Activated CD4-positive, alpha-beta T cell treated with anti-CD3 and anti-CD28 coated beads, Interleukin-10, Interleukin-2, amounts not matched to agents 100 ng/mL and 50 ng/mL, durations not matched to agents 16 hours and 8 hours (primary cell): ENCODE measurements at places on chromosomes 6 and 20.

DNA sequence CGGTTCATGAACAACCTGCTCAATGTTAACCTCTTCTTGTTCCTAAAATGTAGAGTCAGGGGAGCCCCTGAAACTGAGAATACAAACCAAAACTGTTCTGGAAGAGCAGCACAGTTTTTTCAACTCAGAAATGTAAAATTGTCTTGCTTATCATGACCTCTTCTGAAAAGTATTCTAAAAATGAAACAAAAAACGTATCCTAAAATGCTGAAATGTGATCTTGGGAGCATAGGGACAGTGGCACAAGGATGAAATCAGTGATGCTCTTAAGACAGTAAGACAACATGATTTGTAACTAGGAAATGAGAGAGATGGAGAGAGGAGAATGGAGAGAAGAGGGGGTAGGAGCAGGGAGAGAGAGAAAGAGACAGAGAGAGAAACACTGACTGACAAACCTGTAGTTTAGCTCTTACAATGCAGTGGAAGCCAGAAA is 27.5 kb downstream of the NCOA7 start:
- no peak for DNase-seq

DNA sequence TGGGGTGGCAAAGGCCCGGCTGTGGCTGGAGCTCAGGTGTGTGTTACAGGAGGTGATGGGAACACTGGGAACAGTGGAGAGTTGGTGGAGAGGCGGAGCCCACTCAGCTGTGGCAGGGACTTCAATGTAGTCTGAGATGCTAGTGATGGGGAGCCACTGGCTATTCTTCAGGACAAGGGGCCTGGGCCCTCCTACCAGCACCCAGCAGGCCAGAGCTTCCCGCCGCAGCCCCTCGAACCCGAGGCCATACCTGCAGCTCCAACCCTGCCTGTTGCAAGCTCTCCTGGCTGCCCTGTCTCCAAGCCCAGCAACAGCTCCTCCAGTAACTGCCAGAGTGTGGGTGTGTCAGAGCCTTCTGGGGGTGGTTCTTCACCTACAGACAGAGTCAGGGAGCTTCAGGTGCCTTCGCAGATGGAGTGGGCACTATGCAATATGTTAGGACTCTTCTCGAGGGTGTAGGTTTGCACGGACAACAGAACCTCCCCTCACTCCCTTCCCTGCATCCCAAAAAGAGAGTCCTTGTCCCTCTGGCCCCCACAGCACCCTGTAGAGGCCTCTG is 146.2 kb upstream of the MLN start:
- DNase-seq, result no peak

GRCh38 chr6:161061576-161061975 is 70.0 kb downstream of the MAP3K4 start:
- no peak for DNase-seq

DNA sequence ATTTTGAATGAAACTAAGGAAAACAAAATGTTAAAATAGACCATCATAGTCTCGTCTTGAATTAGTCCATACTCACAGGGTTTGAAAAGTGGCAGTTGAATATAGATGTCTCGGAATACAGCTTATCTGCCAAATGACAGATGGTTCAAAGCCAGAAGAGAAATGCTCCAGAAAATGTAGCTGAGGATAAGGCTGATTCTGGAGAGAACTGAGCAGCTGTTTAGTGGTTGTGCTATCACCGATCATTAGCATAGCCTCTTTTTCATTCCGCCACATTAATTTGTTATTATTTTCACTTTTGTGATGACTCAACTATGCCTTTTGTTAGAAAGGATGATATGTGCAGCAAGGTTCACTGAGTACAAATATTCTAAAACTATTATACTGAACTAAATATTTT is 390.2 kb upstream of the MAN1A1 start:
- no peak for DNase-seq

- DNase-seq, result no peak
Measured at GRCh38 chr6:79705456-79705995, 74.4 kb downstream of the SH3BGRL2 start.

DNA sequence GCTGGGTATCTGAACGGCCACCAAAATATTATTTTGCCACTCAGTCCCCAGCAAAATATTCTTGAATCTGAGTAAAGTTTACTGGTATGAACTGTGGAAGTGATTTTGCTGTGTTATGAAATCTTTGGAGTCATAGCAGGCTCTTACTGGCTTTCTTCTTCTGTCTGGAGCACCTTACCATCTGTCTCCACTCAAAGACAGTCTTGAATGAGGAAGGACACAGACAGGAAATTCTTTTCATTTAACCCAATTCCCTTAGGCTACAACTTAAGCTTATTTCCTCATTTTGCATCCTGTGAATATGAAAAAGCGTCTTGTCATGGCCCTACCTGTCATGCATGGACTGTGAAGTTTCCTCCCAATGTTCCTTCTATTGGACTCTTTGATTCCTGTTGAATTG is 24.7 kb downstream of the FNDC1 start:
- no peak for DNase-seq

DNA sequence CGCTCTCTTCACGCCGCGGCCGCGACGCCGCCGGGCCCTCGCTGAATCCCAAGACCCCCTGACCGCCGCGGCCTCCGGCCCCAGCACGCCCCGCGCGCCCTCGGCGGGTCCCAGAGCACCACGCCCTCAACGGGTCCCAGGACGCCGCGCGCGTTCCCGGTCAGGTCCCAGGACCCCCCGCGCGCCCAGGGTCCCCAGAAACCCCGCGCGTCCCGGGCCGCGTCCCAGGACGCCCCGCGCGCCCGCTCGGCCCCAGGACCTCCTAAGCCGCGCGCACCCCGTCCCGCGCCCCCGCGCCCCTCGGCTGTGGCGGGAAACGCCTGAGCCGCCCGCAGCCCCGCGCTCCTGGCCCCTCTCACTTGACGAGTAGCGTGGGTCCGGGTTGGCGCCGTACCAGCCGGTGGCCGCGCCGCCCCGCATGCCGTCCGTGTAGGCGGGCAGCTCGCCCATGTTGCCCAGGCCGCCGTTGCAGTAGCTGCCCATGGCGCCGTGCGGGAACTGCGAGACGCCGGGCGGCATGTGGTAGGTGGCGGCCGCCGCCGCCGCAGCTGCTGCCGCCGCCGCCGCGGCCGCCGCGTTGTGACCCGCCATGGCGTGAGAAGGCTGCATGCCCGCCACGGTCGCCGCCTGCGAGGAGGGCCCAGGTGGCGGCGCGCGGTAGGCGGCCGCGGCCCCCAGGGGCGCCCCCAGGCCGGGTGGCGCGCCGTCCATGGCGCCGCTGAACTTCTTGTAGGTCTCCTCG is 556 bp downstream of the NKX2-4 start:
- no peak for DNase-seq

DNA sequence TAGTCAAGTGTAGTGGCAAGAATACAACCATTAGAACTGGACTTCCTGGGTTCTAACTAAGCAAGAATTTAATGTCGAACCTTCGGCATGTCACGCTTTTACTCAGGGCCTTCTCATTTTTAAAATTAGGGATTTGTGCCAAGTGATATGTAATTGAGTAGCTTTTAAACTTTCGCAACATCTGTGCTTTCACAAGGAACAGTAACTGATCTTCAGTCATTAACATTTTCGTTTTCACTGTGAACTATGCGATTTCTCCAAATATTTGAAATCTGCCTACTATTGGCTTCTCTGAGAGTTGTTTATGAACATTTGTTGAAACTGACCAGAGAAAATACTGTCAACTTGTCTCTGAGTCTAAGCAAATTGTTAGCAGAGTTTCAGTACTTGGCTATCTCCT is 27.6 kb downstream of the GRM1 start:
- DNase-seq, result no peak

- DNase-seq, result no peak
Measured at GRCh38 chr20:15339264-15339663, 1001.9 kb upstream of the FLRT3 start.

DNA sequence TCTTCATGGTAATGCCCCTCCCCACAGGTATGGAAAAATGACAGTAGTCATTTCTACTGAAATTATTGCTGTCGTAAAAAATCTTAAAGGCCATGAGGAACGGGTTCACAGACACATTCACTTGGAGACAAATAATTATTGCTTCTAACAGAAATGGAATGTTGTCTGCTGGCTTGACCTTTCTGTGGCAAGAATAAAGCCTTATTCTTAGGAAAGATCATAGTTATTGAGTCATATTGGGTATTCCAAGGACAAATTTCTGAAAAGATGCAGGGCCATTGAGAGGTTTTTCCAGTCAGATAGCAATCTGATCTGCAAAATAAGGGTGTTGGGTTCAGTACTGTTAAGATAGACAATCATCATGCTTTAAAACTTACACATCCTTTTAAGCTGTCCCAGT is 29.2 kb downstream of the AKAP7 start:
- no peak for DNase-seq

- DNase-seq, result no peak
Measured at GRCh38 chr6:131945971-131946370, 5.2 kb downstream of the CCN2 start.

- peak; percentile 88 for DNase-seq
Measured at GRCh38 chr6:27866357-27867050, 45.7 kb downstream of the OR2B2 start.

DNA sequence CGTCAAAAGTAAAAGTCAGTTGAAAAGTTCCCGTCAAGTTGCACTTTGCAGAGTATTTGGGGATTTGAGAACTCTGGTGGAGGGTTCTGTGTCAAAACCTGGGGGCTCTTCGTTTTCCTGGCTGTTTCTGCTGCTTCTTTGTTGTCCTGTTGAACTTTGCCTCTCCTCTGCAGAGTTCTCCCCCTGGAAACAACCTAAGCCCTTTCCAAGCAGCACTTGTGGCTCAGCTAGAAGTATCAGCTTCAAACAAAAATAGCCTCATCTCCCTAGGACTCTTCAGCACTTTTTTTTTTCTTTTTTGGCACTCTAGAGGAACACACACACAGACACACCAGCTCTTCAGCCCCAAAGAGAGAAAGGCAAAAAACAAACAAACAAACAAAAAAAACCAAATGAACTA is at the start of gene TRDN:
Gene TRDN (minus strand): TSS at position 169 of the 400 bp plus-strand sequence. CDS start 175 bp downstream, outside the sequence.
- DNase-seq, result no peak

GRCh38 chr20:33940666-33941065 is 53.0 kb upstream of the RALY start:
- no peak for DNase-seq

- DNase-seq, result no peak
Measured at GRCh38 chr6:108074057-108074358, 533 bp downstream of the OSTM1 start.

- no peak for DNase-seq
Measured at GRCh38 chr6:166650824-166651807, 24.1 kb upstream of the RPS6KA2 start.

DNA sequence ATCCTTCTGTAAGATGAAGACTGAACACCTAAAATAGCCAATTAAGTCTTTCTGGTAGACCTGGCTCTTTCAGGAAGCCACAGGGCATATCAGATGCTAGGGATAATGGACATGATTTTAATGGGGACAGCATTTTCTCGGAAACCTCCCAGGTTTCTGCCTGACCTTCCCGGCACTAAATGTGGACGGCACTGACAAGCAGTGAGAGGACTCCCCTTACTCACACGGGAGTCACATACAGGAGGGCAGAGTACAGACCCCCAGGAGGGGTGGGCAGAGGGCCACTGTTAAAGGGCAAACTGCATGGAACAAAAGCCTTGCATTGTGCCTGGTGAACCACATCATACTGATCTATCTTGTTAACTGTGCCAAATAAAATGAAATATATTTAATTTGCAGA is 19.9 kb downstream of the PSMG4 start:
- no peak for DNase-seq

DNA sequence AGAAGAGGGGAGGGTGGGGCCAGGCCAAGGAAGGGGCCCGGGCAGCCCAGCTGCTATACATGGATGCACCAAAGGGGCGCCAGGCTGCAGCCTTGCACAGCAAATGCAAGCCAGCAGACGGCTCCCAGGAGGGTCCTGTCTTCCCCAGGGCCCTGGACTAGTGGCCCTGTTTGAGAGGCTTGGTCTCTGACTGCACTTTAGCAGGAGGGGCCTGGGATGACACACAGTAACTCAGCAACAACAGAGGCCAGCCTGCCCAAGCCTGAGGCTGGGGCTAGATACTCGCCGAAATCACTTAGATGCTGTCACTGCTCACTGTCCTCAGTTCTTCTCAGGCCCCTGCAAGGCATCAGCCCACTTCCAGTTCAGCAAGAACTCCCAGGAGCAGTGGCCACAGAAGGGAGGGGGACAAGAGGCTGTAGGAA is 73.5 kb downstream of the TRAM2 start:
- no peak for DNase-seq

DNA sequence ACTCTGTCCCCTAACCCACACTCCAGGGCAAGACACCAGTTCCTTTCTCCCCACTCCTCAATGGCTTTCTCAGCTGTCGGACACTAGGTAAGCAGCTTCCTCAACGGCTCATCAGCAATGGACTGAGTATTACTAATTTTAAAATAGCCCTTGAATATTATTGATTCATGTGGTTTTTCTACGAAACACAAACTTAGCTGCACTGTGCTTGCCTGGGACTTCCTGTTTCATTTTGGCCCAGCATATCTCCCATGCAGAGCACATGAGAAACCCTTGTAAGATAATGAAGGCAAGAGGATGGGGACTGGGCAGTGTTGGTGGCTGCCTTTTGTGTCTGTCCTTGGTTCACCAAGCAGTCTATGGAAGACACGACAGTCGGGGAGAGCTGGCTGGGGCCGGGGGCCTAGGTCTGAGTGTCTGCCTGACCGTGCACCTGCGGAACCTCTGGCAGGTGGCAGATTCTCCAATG is 48.9 kb downstream of the RNASET2 start:
- DNase-seq, result peak; percentile 27

DNA sequence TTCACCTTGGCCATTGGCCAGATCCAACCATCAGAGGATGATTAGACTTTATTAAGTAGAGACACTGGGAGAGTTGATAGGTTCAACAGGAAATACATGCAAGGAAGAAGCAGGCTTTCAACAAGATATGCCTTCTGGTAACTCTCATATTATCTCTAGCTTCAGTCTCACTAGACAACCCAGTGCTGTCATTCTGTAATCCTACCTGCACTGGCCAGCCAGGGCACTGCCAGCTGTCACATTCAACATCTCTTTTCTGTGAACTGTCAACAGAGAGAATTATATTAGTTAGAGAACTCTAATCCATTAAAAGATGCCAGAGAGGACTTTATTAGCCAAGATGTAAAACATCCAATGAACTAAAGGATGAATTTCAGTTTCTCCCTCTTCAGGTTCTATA is 337.9 kb upstream of the JAG1 start:
- no peak for DNase-seq

DNA sequence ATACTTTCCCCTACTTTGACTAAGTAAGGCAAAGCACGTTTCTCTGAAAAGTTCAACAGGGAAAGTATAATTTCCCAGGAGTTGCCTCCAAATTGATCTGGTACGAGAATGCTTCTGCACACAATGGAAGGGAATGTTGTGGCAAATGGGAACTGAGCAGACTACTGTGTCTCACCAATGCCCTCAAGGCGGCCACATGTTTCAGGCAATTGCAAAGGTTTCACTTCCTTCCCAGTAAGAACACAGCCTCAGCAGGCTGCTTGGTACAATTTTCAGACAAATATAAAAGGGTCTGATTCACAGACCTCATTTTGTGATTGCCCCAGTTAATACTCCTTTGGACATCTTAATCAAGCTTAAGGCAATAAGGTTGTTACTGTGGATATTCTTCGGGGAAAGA is 71.2 kb downstream of the KIAA0319 start:
- no peak for DNase-seq

DNA sequence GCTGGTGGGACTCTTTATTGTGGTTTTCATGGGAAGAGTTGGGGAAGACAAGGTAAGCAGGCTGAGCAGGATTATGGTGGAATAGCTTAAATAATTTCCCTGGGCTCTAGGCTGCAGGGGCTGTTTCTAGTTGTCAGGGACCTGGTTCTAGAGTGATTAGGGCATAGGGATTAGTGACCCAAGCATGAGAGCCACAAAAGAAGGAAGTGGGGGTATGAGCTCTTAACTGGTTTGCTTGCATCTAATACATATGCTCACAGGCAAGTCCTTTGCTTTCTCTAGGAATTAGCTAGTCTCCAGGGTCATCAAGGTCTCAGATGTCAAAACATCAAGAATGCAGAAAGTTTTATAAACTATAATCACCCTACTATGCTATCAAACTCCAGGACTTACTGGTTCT is 67.5 kb upstream of the NRN1 start:
- DNase-seq, result no peak
